ENCODE measurements at places on chromosomes 12 and 14.
A peak's percentile ranks its signal among the peaks of the same experiment; 100 is the strongest.

DNA sequence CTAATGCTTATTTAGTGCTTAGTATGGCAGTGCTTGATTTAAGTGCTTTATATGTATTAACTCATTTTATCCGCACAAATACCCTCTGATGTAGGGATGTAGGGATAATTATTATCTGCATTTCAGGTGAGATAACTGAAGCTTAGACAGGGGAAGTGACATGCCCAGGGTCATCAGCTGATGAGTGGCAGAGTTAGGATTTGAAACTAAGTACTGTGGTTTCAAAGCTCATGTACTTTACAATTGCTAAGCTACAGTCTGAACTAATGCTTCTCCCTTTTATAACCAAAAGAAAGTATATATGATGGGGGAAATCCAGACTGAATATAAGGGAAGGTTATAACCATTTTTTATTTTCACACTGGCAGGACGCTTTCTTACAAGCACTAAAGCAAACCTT is 229.6 kb upstream of the NAV3 start:
- DNase-seq, result no peak

DNA sequence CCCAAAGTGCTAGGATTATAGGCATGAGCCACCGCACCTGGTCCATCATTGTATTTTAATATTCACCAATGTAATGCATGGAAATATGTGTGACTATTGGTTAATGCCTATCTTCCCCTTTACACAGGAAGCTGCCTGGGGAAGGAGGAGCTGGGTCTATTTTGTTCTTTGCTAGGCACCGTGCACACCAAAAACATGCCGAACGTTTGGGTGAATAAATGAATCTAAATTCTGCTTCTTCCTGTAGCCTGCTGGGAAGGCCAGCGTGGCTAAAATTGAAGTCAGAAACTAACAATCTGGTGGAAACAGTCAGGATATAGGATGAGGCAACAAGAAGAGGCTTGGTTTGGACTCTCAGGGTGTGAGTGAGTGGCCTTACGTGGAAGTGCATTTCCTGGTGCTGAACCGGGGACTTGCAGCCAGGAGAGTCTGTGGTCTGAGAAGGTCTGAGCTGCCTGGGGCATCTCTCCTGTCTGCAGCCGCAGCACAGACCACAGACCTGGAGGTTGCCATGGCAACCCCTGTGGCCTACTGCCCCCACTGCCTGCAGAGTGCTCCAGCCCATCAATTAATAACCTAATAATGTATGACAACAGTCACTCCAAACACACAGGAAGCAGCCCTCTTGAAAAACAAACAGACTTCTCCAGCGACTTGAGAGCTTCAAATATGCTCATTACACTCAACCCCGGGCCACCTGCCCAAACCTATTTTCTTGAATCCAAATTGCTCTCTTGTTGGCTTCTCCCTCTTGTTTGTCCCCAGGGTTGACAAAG is 5.5 kb upstream of the GPR68 start:
- DNase-seq, result peak; percentile 71

GRCh38 chr14:28875934-28876571 is 109.5 kb downstream of the FOXG1 start:
- no peak for DNase-seq

DNA sequence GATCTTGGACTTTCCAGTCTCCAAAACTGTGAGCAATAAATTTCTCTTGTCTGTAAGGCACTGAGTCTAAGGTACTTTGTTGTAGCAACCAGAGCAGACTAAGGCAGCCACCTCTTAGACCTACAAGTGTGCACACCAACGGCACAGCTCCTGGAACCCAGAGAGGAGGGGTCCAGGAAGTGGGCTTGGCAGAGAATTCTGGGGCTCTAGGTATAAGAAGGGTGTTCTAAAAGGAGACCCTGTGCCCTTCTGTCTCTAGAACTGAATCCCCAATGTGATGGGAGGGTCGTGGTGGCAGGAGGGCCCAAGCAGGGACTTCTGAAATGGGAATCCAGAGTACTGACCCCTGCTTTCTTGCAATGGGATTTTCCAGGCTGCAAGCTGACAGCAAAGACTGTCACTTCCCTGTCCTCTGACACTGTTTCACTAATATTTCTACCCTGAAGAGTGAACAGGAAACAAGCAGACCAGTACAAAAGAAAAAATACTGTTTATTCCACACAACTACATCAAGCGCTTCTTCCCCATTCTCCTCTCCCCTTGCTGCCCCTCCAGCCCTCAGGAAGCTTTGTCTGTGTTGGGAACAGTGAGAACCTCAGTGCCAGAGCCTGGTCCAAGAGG is 13.6 kb upstream of the TFCP2 start:
- no peak for DNase-seq

DNA sequence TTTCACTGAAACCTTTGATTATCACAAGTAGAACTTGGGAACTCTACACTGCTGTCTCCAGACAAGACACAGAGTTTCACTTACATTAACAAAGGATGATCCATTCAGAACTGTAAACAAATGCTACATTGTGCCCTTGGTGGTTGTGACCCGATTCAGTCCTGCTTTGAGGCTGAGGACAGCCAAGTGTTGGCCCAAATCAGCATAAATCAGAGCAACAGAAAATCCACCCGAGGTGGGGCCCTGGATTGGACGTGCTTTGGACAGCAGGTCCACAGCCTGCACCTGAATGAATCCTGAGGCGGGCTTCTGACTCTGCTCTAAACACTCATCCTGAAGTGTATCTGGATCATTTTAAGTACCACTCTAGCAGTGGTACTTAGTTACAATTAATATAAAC is 68.8 kb downstream of the PPP2R5C start:
- no peak for DNase-seq

- DNase-seq, result no peak
These were observed 479.7 kb upstream of the TBX3 start for GRCh38 chr12:115163710-115164109.

DNA sequence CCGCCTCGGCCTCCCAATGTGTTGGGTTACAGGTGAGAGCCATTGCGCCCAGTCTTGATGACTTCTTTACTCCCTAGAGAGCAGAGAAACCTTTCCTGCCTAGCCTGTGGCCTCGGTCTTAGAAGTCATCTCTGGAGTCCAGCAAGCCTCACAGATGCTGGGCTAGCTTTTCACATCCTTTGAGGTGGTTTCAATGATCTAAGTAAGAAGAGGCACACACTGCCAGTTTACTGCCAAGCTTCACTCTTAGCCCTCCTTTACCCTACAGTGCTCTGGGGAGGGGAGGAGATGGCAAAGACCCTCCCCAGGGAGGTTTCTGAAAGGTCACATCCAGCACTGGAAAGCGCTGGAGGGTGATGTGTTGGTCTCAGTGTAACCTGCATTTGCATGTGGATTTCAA is 304.8 kb downstream of the PCNX1 start:
- no peak for DNase-seq

DNA sequence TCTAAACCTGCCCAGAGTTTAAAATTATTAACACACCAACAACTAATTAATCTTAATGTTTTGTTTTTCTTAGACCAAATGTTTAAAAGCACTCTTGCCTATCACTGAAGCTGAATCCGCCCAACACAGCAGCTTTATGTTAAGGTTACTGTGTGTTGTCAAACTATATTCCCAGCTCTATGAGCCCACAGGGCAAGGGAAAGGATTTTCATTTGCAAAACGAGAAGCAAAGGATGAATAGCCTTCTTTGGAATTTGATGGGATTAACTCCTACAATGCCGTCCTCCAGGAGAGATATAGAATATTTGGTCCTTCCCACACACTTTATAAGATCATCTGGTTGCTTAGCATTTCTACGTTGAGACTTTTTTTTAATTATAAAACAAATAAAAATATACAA is 43.7 kb downstream of the DUSP16 start:
- DNase-seq, result no peak

- DNase-seq, result no peak
These were observed 45.3 kb upstream of the SINHCAF start for GRCh38 chr12:31371256-31371620.

GRCh38 chr12:123114304-123115083 is 36.4 kb downstream of the PITPNM2 start:
- DNase-seq, result no peak

DNA sequence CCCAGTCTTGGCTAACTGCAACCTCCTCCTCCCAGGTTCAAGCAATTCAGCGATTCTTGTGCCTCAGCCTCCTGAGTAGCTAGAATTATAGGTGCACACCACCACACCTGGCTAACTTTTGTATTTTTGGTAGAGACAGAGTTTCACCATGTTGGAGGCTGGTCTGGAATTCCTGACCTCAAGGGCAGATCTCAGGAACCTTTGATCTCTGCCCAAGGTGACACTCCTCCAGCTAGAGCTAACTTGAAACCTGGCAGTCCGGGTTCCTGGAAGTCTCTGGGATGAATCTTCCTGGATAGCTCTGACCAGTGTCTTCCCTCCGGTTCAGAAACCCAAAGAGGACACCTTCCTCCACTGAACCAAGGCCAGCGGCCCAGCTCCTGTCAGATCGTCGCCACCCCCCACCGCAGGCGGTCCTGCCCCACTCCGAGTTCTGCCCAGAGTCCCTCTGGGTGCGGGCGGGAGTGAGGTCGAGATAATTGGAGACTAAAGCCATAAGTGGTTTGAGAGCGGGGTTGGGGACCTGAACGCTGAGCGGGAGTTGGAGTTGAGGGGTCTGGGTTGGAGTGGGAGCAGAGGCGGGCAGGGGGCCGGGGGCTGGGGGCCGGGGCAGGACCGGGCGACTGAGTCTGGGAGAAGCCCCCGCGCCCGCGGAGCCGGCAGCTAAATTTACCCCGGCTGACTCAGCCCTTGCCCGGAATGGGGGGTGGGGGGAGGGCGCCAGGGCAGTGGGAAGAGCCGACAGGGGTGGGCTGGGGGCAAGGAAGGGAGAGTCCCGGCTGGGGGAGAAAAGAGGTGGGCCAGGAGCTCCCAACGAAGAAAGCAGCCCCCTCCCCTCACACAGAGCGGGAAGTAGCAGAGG is 4.7 kb downstream of the DDN start:
- no peak for DNase-seq
